Activated T-cell treated with anti-CD3 and anti-CD28 coated beads, Interleukin-2, amount 50 U/mL, for 4 hours (primary cell): ENCODE measurements at places on chromosomes 5 and 9. TPM values are rescaled to one million over a fixed set of nuclear protein-coding genes. Genes with fewer than 3 reads are reported as not detected.

NPR3 gene
- total RNA-seq, result not detected

CCL19 gene
- total RNA-seq, result 0.82 TPM

MAMDC2 gene
- not detected for total RNA-seq

IL13 gene
- total RNA-seq, result 56.8 TPM

NREP gene
- 5.4 TPM for total RNA-seq

THBS4 gene
- 0.27 TPM for total RNA-seq

KIF24 gene
- 2.6 TPM for total RNA-seq

IFNA13 gene
- not detected for total RNA-seq

MARCHF11 gene
- total RNA-seq, result not detected

FBXL7 gene
- not detected for total RNA-seq

SPAG8 gene
- 0.48 TPM for total RNA-seq

MAST4 gene
- 9.5 TPM for total RNA-seq
